ENCODE measurements at places on chromosomes 13 and 19.
A peak's percentile ranks its signal among the peaks of the same experiment; 100 is the strongest.

- no peaks in the 10 kb centered on the region for H3K36me3 ChIP-seq
- no peak overlapping the region for H3K4me3 ChIP-seq
- peaks cover 21% of the 10 kb centered on the region for H3K4me1 ChIP-seq
- DNase-seq = no peak
- H3K27ac ChIP-seq = no peak overlapping the region
These were observed 12.7 kb upstream of the ZNF43 start for GRCh38 chr19:21848706-21849105.

- H3K27me3 ChIP-seq = no peaks in the 10 kb centered on the region
- H3K4me3 ChIP-seq = no peak overlapping the region
- H3K4me1 ChIP-seq = no peaks in the 10 kb centered on the region
- H3K27ac ChIP-seq = no peak overlapping the region
- peaks cover 13% of the 10 kb centered on the region for H3K36me3 ChIP-seq
These were observed 12.0 kb upstream of the FCHO1 start for GRCh38 chr19:17739121-17739875.

DNA sequence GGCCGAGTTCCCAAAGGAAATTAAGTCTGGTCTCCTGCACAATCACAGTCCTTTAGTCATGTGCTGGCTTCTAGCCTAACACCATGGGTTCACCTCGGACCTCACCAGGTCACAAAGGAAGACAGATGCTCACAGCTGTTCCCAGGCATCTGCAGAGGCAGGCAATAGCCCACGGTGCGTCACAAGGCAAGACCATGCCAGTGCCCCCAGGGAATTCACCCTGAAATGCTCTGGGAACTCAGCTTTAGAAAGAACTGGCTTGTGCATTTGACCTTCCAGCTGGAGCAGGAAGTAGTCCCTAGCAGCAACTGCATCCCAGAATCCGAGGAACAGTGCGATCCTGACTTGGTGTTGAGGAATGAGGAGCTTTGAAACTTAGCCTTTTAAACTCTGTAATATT lies 96.8 kb upstream of the WASF3 start:
- H3K4me1 ChIP-seq = no peaks in the 10 kb centered on the region
- no peak overlapping the region for H3K4me3 ChIP-seq
- no peak for DNase-seq
- H3K36me3 ChIP-seq = no peaks in the 10 kb centered on the region
- no peak overlapping the region for H3K27ac ChIP-seq

GRCh38 chr13:72645521-72645920 lies 81.9 kb downstream of the MZT1 start:
- no peak for DNase-seq
- no peaks in the 10 kb centered on the region for H3K36me3 ChIP-seq
- no peak overlapping the region for H3K4me3 ChIP-seq
- no peaks in the 10 kb centered on the region for H3K27me3 ChIP-seq
- no peak overlapping the region for H3K27ac ChIP-seq
- H3K4me1 ChIP-seq = no peaks in the 10 kb centered on the region

- H3K27me3 ChIP-seq = no peaks in the 10 kb centered on the region
- peaks cover 13% of the 10 kb centered on the region for H3K4me1 ChIP-seq
- H3K36me3 ChIP-seq = no peaks in the 10 kb centered on the region
- no peak overlapping the region for H3K4me3 ChIP-seq
- no peak overlapping the region for H3K27ac ChIP-seq
These were observed 12.1 kb downstream of the LMTK3 start for GRCh38 chr19:48499316-48500090.

DNA sequence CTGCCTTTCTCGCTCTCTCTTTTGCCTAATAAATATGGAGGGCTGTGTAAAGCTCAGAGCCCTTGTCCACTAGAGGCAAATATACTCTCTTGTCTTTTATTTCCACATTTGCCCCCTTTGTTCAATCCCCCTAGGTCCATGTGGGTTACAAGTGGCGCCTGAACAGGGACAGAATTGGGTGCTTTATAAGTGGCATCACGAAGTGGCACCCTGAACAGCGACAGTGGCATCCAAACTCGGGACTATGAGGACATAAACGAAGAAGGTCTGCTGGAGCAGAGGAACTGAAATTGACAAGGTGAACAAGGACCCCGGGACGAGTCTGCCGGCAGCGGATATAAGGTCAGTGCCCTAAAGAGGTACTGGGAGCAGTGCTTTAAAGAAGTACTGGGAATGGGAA lies 4.3 kb upstream of the ZNF610 start:
- H3K4me1 ChIP-seq = peaks cover 2% of the 10 kb centered on the region
- H3K36me3 ChIP-seq = no peaks in the 10 kb centered on the region
- H3K27me3 ChIP-seq = no peaks in the 10 kb centered on the region
- no peak overlapping the region for H3K4me3 ChIP-seq

DNA sequence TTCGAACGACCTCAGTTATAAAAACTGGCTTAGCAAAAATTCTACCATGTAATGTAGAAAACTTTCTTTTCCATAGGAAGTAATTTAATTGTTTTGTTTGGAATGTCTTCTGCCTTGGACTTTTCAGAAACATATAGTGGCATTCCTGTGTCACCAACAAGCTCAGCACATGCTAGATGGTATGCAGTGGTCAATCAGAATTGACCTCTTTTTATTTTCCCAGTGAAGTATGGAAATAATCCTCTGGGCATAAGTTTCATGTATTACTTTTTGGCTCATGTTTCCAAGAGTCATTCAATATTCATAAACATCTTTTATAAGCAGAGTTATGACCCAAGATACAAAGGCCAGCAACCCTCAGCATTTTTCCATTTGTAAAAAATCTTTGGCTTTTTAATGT lies 33.6 kb downstream of the NALCN start:
- H3K27ac ChIP-seq = no peak overlapping the region
- no peak overlapping the region for H3K4me3 ChIP-seq
- H3K36me3 ChIP-seq = no peaks in the 10 kb centered on the region

DNA sequence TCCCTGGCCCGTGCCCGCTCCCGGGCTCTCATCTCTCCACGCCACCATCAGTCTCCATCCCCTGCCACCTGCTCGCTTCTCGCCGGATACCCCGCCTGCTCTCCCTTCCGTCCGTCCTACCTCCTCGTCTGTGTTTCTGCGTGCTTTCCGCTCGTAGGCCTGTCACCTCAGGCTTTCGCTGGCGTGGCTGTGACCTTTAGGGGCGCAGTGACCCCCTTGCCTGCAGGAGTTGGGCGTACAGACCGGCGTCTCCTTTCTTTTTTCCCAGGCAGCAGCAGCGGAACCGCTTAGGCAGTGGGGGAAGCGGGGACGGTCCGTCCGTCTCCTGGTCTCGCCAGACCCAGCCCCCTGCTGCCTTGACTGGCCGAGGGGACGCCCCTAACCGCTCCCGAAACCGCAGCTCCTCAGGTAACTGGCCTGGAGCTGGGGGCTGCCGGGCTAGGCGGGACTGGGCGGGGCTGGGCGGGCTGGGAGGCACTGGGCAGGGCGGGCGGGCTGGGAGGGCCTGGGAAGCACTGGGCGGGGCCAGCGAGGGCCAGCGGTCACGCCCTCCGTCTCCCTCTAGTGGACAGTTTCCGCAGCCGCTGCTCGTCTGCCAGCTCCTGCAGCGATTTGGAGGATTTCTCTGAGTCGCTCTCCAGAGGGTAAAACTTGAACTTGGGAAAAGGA lies 6.3 kb downstream of the PGLYRP1 start:
- peak overlapping the region; percentile 67 for H3K4me3 ChIP-seq
- DNase-seq = no peak
- H3K4me1 ChIP-seq = peaks cover 23% of the 10 kb centered on the region
- no peaks in the 10 kb centered on the region for H3K27me3 ChIP-seq
- peak overlapping the region; percentile 23 for H3K27ac ChIP-seq

DNA sequence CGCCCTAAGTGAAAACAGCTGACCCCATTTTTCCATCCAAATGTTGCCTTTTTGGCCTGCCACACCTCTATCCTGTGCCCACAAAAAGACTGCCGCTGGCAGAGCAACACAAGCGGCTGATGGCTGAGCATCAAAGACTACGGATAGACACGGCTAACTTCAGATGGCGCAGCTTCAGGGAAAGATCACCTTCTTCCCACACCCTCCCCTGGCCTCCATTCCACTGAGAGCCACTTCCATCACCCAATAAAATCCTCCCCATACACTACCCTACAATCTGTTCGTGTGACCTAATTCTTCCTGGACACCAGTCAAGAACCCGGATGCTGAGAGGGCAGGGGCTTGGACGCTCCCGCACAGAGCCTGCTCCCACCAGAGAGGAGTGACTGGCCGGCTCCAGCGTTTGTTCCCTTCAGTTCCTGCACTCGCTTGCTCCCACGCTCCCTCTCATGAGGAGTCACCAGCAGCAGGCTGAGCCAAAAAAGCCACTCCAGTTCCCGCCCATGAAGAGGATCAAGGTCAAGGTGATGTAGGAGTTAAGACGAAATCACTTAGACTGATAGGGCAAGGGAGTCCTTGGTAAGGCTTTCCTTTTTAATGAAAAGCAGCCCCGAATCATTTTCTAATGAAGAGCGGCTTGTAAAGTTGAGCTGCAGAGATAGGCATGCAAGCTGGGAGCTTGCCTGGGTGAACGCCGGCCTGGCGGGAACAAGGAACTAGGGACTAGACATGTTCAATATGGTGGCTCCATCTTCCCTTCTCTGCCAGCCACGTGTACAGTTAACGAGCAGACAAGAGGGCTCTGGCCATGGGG lies 35.7 kb downstream of the TSKS start:
- DNase-seq = no peak
- peak overlapping the region; percentile 73 for H3K27ac ChIP-seq
- H3K4me3 ChIP-seq = peak overlapping the region; percentile 22
- no peaks in the 10 kb centered on the region for H3K36me3 ChIP-seq

DNA sequence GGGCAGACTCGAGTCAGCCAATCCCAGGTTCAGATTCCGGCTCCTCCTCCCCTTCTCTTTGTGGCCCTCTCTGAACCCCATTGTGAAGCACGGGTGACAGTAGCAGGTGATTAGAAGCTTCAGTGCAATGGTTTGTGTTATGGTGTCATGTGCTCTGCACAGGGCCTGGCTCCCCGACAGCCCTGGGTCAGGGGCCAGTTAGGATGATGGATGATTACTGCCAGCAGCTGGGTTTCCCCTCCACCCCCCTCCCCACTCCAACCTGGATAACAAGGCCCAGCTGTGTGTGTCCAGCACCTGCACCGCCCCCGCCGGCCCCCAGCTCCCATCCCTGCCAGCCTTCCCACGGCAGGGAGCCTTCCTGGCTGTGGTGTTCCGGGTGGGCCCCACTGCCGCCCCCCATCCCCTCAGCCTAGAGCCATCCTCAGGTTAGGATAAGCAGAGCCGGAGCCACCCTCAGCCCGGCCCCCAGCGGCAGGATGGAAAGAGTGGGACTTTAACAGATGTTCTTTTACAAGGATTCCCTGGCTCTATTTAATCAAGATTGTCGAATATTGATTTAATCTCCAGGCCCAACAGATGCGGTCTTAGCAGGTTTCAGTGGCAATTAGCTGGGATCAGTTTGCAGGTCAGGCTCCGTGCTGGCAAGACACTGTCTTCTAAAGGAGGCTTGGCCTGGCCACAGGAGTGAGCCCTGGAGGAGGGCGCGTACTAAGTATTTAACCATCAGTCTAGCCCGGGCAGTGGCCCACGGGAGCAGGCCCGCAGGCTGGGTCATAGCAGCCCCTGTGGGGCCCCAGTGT lies 156.2 kb downstream of the SIPA1L3 start:
- no peak for DNase-seq
- no peaks in the 10 kb centered on the region for H3K27me3 ChIP-seq
- no peaks in the 10 kb centered on the region for H3K36me3 ChIP-seq
- H3K27ac ChIP-seq = peak overlapping the region; percentile 18
- H3K4me1 ChIP-seq = peaks cover 14% of the 10 kb centered on the region

- no peaks in the 10 kb centered on the region for H3K36me3 ChIP-seq
- no peaks in the 10 kb centered on the region for H3K27me3 ChIP-seq
- DNase-seq = no peak
- no peak overlapping the region for H3K4me3 ChIP-seq
- no peaks in the 10 kb centered on the region for H3K4me1 ChIP-seq
These were observed 136.7 kb upstream of the PEG3 start for GRCh38 chr19:56976995-56977906.

DNA sequence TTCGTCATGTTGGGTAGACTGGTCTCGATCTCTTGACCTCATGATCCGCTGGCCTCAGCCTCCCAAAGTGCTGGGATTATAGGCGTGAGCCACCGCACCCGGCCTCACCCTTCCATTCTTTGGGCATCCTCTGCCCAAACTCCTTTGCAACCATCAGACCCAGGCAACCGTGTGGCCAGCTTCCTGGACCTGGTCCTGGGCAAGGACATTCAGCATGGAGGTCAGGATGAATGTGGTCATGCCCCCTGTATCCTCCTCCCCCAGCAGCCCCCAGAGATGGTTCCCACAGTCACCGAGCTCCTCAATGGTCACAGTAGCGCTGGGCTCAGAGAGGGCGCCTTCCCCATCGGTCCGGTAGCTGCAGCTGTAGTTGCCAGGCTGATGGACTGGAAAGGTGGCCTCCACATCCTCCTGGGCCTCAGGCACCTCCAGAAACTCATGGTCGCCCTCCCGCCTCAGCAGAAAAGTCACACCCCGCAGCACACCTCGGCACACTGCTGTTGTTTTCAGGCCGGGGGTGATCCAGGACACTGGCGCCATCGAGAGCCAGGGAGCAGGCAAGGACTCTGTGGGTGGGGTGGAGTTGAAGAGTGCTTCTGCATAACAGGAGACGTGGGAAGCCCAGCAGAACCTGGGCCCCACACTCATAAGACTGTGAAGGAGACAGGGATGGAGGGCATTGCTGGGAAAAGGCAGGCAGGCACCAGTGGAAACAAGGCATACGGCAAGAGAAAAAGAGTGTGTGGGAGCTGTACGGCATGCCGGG lies 1.1 kb downstream of the A1BG start:
- no peak overlapping the region for H3K27ac ChIP-seq
- DNase-seq = no peak
- no peaks in the 10 kb centered on the region for H3K27me3 ChIP-seq
- peaks cover 42% of the 10 kb centered on the region for H3K4me1 ChIP-seq
- H3K4me3 ChIP-seq = no peak overlapping the region
- H3K36me3 ChIP-seq = no peaks in the 10 kb centered on the region

GRCh38 chr19:31349160-31349881 lies at the start of gene TSHZ3:
Gene TSHZ3 (minus strand): TSS chr19:31349436. CDS start chr19:31349219, 217 bp downstream.
- DNase-seq = peak; percentile 94
- H3K27me3 ChIP-seq = no peaks in the 10 kb centered on the region
- H3K36me3 ChIP-seq = no peaks in the 10 kb centered on the region
- H3K4me1 ChIP-seq = peaks cover 24% of the 10 kb centered on the region

DNA sequence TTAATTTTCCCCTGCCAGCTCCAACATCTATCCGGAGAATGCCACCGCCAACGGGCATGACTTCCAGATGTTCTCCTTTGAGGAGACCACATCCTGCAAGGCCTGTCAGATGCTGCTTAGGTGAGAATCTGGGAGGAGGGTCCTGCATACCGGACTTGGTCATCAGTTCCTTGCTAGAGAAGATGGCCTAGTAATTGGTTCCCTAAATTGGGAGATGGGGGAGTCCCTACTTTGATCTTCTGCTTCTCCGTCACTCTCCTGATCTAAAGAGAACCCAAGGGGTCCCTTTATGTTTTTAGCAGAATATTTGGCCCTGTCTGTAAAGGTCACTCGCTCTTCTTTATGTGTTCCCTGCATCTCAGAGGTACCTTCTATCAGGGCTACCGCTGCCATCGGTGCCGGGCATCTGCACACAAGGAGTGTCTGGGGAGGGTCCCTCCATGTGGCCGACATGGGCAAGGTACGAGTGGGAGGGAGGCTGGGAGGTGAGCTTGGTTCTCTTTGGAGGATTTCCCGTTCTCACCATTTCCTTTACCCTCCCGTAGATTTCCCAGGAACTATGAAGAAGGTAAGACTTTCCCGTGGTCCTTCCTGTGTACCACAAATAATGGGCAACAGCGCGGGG lies 54.1 kb upstream of the ADGRE1 start:
- H3K27ac ChIP-seq = no peak overlapping the region
- H3K27me3 ChIP-seq = no peaks in the 10 kb centered on the region
- no peaks in the 10 kb centered on the region for H3K36me3 ChIP-seq
- DNase-seq = no peak
- no peaks in the 10 kb centered on the region for H3K4me1 ChIP-seq

- no peaks in the 10 kb centered on the region for H3K27me3 ChIP-seq
- no peaks in the 10 kb centered on the region for H3K36me3 ChIP-seq
- no peak overlapping the region for H3K27ac ChIP-seq
- no peak overlapping the region for H3K4me3 ChIP-seq
These were observed 146.3 kb downstream of the ENOX1 start for GRCh38 chr13:43640476-43640875.
